ENCODE measurements at places on chromosomes 4 and X. TPM values are rescaled to one million over a fixed set of nuclear protein-coding genes. Genes with fewer than 3 reads are reported as not detected.

The GSX2 gene
- total RNA-seq = not detected

DNA sequence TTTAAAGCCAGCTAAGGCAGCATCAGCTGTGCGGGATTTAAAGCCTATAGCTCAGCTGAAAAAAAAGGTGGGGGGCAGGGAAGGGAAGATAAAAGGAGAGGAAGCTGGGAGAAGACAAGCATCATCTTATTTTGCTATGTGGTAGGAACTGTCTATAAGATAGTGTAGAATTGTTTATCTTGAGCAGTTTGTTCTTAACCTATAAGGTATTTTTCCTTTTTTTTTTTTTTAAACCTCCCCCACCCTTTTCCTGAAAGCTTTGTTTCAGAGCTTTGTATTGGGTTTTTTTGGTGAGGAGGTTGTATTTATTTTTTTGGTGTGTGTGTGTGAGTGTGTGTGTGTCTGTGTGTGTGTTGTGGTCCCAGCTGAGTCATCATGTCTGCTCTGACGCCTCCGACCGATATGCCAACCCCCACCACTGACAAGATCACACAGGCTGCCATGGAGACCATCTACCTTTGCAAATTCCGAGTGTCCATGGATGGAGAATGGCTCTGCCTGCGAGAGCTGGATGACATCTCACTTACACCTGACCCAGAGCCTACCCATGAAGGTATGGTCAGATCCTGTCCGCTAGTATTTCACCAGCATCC is 531 bp downstream of the RUFY3 start:
- no peak for DNase-seq

- DNase-seq = no peak
Measured at GRCh38 chr4:118193421-118193820, 159.1 kb downstream of the NDST3 start.

- no peak for DNase-seq
Measured at GRCh38 chrX:117969328-117969727, 147.3 kb downstream of the KLHL13 start.

DNA sequence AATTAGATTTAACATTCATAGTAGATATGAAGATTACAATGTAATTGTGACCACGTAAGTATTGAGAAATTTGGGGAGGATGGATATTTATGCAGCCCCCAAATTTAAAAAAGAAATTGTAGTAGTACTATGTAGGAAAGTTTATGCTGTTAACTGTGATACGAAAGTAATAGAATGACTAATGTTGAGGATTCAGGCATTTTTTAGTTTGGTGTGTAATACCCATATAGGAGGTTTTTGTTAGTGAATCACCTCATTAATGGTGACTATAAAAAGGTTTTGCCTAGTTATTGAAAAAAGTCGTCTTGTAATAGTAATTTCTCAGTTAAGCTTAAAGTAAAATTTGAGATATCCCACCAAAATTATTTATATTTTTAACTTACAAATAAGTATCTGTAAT is 67.2 kb downstream of the SMARCAD1 start:
- no peak for DNase-seq

DNA sequence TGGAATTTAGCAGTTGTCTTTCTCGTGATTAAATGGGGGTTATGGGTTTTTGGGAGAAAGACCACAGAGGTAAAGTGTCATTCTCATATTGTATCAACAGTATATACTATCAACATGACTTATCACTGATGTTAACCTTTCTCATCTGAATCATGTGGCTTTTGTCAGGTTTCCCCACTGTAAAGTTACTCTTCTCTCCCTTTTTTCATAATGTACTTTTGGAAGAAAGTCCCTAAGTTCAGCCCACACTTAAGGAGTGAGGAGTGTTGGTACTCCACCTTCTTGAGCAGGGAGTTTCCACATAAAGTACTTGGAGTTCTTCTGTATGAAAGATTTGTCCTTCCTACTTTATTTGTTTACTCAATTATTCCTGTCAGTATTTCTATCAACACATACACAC is 169.9 kb downstream of the ZNF330 start:
- no peak for DNase-seq

- DNase-seq = no peak
Measured at GRCh38 chr4:3777033-3777390, 10.8 kb downstream of the ADRA2C start.

GRCh38 chrX:96707804-96708203 is 23.2 kb downstream of the DIAPH2 start:
- DNase-seq = no peak

Measured in progenitor cell of endocrine pancreas (in vitro differentiated cells).